Stimulated activated CD4-positive, alpha-beta T cell treated with anti-CD3 and anti-CD28 coated beads, TNF-alpha, amount 100 ng/mL, for 24 hours (primary cell): ENCODE measurements at places on chromosomes 7 and 10.

GRCh38 chr7:70619130-70619529, 512.8 kb upstream of the GALNT17 start:
- no peak for DNase-seq

- no peak for DNase-seq
These were observed 14.0 kb downstream of the HABP2 start for GRCh38 chr10:113566888-113567287.

- DNase-seq, result no peak
These were observed 117.2 kb downstream of the PIP4K2A start for GRCh38 chr10:22597138-22597537.

GRCh38 chr7:103446049-103446520, at the start of gene SLC26A5:
SLC26A5 (minus strand) TSS chr7:103446207; CDS start chr7:103421514, 24,693 bp downstream.
- no peak for DNase-seq

- DNase-seq, result no peak
These were observed 150.6 kb upstream of the FOXP2 start for GRCh38 chr7:114264023-114264422.

- no peak for DNase-seq
These were observed 66.6 kb upstream of the SYPL1 start for GRCh38 chr7:106178593-106179134.
